Esophagus squamous epithelium (tissue), 5 donors: ENCODE measurements at places on chromosomes 1 and 21.

DNA sequence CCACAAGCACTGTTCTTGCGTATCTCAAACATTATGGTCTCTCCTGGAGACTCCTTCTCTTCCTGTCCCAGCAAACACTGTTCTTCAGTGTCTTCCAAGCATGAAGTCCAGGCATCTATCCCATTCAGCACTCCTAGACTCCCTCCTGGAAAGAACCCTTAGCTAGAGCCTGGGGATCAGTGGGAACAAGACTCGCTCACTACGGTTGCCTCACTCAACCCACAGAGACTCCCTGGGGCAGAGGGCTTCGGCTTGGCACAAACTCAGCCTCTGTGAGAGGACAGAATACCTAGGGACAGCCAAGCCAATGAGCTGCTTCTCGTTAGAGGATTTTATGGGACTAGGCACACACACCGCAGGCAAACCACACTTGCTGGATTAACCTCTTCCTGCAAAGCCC is 86.5 kb upstream of the IPO9 start:
- no peak for DNase-seq

DNA sequence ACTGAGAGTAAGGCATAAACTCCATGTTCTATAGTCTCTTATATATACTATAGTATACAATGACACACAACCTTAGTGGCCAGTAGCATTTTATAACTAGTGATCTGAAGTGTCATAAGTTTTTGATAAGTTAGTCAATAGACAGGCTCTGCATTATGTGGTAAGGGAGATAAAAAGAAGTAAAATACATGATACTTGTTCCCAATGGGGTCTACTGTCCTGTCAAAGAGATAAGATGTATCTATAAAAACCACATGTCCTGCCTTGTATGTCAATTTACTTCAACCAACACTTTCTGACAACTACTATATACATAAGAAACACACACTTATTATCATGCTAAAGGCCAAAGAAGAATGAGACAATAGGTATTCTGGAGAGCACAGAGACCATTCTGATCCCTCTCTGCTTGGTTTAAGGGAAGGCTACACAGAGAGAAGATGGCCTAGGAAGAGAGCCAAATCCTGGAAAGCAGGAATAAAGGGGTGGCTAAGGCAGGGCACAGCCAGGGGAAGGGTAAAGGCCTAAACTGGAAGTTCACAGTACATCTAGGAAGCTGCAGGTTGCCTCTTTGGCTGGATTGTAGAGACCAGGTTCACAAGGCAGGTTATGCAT is 91.4 kb downstream of the LYST start:
- no peak for DNase-seq

DNA sequence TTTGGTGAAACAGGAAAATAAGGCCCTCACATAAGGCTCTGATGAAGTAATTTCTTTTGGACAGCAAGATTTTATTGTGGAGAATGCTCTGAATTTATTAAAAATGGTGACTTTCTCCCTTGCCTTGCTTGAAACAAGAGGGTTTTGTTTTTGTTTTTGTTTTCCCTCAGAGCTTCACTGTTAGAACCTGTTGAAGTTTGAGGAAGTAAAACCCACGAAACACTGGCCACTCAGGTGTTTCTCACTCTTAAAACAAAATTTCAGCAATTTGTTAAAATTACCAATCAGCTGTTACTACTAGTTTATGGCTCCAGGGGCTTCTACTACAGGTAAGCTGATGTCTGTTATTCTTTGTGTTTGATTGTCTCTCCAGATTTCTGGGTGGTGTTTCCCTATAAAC is 112.6 kb upstream of the B3GALT2 start:
- DNase-seq: no peak

DNA sequence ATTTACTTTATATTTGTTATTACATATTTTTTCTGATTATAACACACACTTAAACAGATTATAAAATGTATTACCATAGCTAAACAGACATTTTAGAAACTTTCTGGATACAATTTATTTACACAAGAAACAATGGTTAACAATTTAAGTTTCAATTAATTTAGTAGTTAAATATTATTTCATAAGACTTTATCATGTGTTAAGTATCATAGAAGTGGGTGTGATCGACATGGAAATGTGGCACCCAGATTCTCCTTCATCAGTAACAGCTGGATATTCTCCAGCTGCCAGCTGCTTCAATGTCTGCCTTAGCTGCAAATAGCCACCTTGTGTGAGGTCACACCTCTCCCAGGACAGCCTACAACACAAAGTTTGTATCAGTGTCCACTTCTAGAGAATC is 97.8 kb downstream of the KCNT2 start:
- DNase-seq: no peak

DNA sequence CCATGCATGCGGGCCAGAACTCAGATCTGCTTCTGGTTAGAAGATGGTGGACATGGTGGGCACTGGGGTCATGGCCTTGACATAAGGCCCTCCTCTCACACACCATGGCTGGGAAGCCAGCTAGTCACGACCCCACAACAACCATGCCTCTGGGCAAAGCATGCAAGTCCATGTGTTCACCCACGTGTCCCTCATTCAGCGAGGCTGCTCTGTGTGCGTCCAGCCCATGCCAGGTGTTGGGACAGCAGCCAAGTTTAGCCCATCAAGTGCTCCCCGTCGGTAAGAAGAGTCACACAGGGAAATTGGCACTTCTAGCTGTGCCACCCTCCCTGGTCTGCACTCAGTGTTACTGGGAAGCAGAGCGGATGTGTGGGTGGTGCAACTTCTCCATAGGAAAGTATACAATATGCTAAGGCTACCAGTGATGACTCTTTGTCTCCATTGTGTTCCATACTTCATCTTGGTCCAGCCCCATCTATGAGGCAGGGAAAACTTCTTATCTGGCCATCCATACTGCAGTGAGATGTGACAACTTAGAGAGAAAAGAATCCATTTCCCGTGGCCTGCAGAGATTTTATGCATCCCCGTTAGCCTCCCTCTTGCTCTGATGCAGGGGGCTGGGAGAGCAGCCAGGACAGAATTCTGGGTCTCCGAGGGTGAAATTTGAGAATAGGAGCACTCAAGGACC is 198.0 kb downstream of the GRIK3 start:
- DNase-seq: no peak
